Tibial artery (tissue), 4 donors: ENCODE measurements at places on chromosomes 5 and 9.

DNA sequence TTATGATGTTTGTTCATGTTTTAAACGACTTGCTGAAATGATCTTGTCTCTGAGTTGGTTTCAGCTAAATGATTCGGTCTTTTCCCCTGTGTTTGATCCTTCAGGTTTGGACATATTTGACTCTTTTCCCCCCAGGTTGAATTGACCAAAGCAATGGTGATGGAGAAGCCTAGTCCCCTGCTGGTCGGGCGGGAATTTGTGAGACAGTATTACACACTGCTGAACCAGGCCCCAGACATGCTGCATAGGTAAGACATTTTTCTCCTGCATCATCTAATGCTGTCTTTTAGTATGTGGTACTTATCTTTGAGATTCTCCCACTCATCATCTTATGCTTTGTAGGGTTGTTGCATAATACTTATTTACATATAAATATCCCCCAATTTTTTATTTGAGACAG is 14.7 kb downstream of the G3BP1 start:
- H3K27me3 ChIP-seq = no peaks in the 10 kb centered on the region
- DNase-seq = no peak
- no peaks in the 10 kb centered on the region for H3K4me1 ChIP-seq
- no peak overlapping the region for H3K4me3 ChIP-seq
- H3K27ac ChIP-seq = no peak overlapping the region
- peaks cover 45% of the 10 kb centered on the region for H3K36me3 ChIP-seq

GRCh38 chr5:58759745-58760144 is 176.9 kb downstream of the RAB3C start:
- H3K4me1 ChIP-seq = no peaks in the 10 kb centered on the region
- no peaks in the 10 kb centered on the region for H3K27me3 ChIP-seq
- H3K27ac ChIP-seq = no peak overlapping the region
- H3K4me3 ChIP-seq = peak overlapping the region; percentile 14
- H3K36me3 ChIP-seq = no peaks in the 10 kb centered on the region

- no peak for DNase-seq
- H3K4me3 ChIP-seq = no peak overlapping the region
- H3K4me1 ChIP-seq = no peaks in the 10 kb centered on the region
- H3K27ac ChIP-seq = no peak overlapping the region
- H3K36me3 ChIP-seq = no peaks in the 10 kb centered on the region
Observed at GRCh38 chr5:59358005-59358861, 535.3 kb downstream of the PDE4D start.

DNA sequence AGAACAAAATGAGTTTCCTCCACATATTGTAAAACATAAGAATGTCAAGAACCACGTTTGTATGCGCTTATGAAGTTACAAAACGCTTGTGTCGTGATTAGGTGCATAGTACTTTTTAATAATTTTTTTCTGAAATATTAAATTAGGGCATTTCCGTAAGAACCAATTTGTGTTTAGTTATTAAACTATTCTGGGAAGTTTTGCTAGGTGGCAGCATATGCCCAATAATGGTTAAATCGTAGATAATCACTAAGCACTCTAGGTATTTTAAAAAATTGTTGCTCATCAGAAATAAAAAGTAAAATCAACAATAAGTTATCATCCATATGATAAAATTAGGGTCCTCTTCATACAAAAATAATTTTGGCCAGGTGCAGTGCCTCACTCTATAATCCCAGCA is 5.4 kb downstream of the SRFBP1 start:
- H3K4me1 ChIP-seq = peaks cover 18% of the 10 kb centered on the region
- H3K27ac ChIP-seq = no peak overlapping the region
- no peaks in the 10 kb centered on the region for H3K36me3 ChIP-seq
- H3K27me3 ChIP-seq = no peaks in the 10 kb centered on the region
- no peak overlapping the region for H3K4me3 ChIP-seq

DNA sequence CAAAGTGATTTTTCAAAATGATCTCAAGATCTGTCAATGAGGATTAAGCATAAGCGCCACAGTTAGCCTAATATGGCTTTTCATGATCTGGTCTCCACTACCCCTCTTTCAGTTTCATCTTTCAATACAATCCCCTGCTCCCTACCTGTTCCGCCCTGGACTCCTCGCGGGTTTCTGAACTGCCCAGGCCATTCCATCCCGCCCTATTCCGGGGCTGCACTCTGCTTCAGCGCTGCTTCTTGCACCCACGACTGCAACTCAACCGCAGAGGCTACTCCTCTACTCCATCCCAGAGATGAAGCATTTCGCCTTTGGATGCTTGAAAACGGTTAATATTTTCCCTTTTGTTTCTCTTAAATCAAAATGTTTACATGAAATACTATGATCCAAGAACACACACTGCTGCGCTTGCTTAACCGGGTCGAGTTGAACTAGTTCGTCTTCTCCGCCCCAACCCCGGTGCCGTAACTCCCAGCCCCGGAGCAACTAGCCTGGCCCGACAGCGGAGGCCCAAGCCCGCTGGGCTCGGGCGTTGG is 716 bp upstream of the OTULIN start:
- H3K4me1 ChIP-seq = no peaks in the 10 kb centered on the region
- H3K27me3 ChIP-seq = no peaks in the 10 kb centered on the region
- peak overlapping the region; percentile 78 for H3K4me3 ChIP-seq
- H3K36me3 ChIP-seq = no peaks in the 10 kb centered on the region

GRCh38 chr5:36701085-36701698 is 94.8 kb downstream of the SLC1A3 start:
- no peaks in the 10 kb centered on the region for H3K4me1 ChIP-seq
- no peak for DNase-seq
- H3K27ac ChIP-seq = no peak overlapping the region
- no peaks in the 10 kb centered on the region for H3K36me3 ChIP-seq

GRCh38 chr5:102755686-102756371 is 724 bp downstream of the PAM start:
- peak overlapping the region; percentile 96 for H3K27ac ChIP-seq
- H3K36me3 ChIP-seq = no peaks in the 10 kb centered on the region
- H3K27me3 ChIP-seq = no peaks in the 10 kb centered on the region
- H3K4me3 ChIP-seq = peak overlapping the region; percentile 96
- H3K4me1 ChIP-seq = peaks cover 28% of the 10 kb centered on the region
- peak; percentile 85 for DNase-seq

- no peaks in the 10 kb centered on the region for H3K36me3 ChIP-seq
Observed at GRCh38 chr5:90658620-90659019, 100.0 kb downstream of the ADGRV1 start.

GRCh38 chr9:111853450-111853827 is 43.2 kb upstream of the UGCG start:
- H3K36me3 ChIP-seq = no peaks in the 10 kb centered on the region
- H3K27ac ChIP-seq = no peak overlapping the region
- H3K27me3 ChIP-seq = no peaks in the 10 kb centered on the region

DNA sequence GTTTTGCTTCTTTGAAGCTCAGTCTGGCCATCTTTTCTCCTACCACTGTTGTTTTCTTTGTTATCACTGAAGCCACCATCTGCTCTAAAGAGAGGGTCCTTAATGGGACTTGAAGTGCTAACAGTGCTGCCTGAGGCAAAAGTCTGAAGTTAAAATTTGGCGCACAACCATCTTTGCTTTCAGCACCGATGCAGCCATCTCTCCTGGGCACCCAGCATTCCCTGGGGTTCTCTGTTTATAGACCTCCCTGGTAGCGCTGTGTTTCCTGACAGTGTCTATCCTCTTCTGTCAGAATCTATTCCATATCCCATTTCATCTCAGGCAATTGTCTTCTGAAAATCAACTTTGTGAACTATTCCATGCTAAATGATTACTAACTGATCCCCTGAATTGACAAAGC is 491.5 kb upstream of the MPDZ start:
- no peaks in the 10 kb centered on the region for H3K27me3 ChIP-seq
- no peak for DNase-seq
- H3K4me3 ChIP-seq = no peak overlapping the region
- H3K4me1 ChIP-seq = no peaks in the 10 kb centered on the region

DNA sequence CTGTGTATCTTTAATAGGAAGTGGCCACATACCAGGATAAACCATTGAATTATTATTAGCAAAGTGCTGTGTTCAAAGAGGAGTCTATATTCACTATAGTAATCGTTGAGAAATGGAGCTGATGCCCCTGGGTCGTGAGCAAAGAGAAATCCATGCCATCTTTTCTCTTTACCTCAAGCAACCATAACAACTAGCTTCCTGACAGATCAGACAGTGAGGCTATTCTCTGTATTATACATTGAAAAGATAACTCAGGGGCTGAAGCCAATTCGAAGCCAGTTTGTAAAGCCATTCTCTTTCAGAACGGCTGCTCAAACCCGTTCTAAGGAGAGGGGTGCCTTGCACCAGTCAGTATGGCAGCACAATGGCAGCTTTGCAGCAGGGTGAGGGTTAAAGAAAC is 680.6 kb downstream of the SEMA5A start:
- no peaks in the 10 kb centered on the region for H3K27me3 ChIP-seq
- no peak overlapping the region for H3K4me3 ChIP-seq
- H3K36me3 ChIP-seq = no peaks in the 10 kb centered on the region
- no peaks in the 10 kb centered on the region for H3K4me1 ChIP-seq
- no peak overlapping the region for H3K27ac ChIP-seq

DNA sequence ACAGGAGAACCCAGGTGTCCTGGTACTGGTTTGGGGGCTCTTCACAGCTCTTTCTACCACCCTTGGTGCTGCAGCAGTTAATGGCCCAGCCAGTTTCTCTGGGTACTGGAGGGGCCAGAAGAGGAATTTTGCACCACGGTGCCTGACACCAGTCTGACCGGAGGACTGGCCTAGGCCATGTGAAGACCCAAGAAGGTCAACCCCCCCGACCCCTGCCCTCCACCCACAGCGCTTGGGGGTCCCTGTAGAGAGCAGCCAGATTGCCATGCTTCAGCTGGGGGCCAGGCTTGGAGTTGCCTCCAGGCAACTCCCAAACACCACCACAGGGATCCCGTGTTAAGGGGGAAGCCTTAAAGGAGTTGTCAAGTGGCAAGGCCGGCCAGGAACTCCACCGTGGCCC is 6.2 kb downstream of the ARSI start:
- no peak for DNase-seq
- H3K27me3 ChIP-seq = no peaks in the 10 kb centered on the region
- H3K4me1 ChIP-seq = no peaks in the 10 kb centered on the region
- H3K27ac ChIP-seq = no peak overlapping the region
- no peaks in the 10 kb centered on the region for H3K36me3 ChIP-seq

DNA sequence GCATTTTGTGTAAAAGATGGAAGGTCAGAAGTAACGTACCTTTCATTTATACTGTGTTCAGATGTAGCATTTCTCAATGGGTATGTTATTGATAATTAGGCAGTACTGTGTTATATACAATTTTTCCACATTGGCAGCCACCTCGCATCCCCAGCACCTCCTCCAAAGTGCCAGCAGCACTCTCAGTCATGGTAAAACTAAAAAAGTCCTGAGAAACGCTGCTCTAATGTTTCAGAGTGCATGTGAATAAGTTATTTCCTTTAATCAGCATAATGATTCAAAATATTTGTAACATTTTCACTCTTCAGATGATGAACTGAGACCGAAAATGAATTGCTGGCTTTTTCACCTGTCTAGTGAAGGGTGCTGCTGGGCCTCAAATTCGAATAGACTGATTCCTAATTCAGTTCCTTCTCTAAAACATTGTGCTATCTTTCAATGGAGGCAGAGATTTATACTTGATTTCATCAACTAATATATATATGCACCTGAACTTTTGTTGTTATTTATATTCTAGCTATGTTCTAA is 79.9 kb upstream of the ANKRD55 start:
- no peaks in the 10 kb centered on the region for H3K27me3 ChIP-seq
- no peaks in the 10 kb centered on the region for H3K4me1 ChIP-seq
- DNase-seq = no peak
- no peak overlapping the region for H3K27ac ChIP-seq
- H3K4me3 ChIP-seq = no peak overlapping the region

GRCh38 chr5:130462516-130462915 is 558.3 kb downstream of the CHSY3 start:
- H3K36me3 ChIP-seq = no peaks in the 10 kb centered on the region
- no peak overlapping the region for H3K27ac ChIP-seq
- H3K27me3 ChIP-seq = no peaks in the 10 kb centered on the region
- H3K4me1 ChIP-seq = no peaks in the 10 kb centered on the region
- no peak overlapping the region for H3K4me3 ChIP-seq

DNA sequence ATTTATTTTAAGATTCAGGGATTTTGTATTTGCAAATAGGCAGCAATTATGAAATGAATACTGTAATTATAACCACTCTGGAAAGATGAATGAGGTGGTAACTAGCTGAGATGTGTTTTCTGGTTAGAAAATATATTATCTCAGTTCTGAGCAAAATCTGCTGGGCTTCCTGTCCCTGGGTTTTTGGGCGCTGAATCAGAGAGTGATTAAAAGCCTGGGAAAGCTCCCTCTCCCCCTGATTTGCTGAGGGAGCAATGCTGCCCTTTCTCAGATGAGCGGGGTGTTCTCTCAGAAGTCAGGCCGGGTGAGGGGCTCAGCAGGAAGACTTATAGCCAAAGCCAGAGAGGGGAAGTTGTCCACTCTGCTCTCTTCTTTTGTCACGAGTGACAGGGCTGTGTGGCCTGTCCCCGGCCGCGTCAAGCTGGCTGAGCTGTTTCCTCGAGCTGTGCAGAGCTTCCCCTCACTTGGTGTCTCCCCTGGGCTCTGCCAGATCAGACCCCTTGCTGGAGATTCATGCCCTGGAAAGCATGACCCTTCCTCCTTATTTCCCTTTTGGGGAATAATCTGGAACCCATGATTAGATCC is 39.8 kb upstream of the PITX1 start:
- H3K27me3 ChIP-seq = no peaks in the 10 kb centered on the region
- H3K27ac ChIP-seq = no peak overlapping the region
- no peak for DNase-seq
- H3K4me1 ChIP-seq = no peaks in the 10 kb centered on the region
- no peak overlapping the region for H3K4me3 ChIP-seq
- H3K36me3 ChIP-seq = no peaks in the 10 kb centered on the region

GRCh38 chr9:112180387-112180881 is 5.3 kb upstream of the SUSD1 start:
- no peaks in the 10 kb centered on the region for H3K27me3 ChIP-seq
- no peak overlapping the region for H3K27ac ChIP-seq
- H3K4me1 ChIP-seq = peaks cover 7% of the 10 kb centered on the region
- H3K4me3 ChIP-seq = no peak overlapping the region
- no peak for DNase-seq
- H3K36me3 ChIP-seq = no peaks in the 10 kb centered on the region
